CMK (cell line): ENCODE measurements at places on chromosomes 7 and 10.

DNA sequence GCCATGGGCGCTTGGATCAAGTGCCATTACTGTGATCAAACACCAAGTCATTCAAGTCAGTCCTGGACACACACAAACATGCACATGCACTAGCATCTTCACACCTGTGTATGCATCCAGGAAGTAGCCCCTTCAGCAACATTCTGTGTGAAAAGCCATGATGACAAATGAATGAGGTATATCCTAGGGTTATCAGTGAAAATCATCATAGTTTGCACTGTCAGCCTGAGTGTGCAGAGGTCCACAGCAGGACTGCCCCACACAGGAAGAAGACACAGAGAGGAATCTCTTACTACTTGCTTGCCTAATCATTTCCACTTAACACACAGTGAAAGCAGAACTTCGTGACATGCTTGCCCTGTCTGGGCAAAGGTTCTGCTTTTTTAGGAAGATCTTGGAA lies 184.0 kb upstream of the ADO start:
- DNase-seq = no peak

GRCh38 chr10:110698782-110699201 lies 54.7 kb downstream of the RBM20 start:
- no peak for DNase-seq

DNA sequence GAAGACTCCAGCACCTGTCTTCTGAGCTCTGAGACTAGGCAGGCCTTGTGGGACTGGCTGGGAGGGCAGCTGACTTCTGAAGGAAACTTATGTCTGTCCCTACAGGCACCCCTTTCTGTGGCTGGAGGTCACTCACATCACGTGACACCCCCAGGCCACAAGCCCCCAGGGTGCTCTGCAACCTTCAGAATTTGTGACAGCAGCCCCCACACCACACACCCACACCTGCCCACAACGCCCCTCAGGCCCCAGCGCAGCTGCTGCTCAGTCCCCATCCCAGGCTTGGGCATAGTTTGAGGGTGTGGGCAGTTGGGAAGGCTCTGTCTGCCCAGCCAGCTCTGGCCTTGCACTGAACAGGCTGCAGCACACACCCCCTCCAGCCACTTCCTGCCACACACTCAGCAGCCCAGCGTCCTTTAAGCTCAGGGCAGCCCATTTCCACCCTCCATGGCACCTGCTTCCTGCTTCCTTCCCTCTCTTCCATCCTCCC lies 80.0 kb upstream of the UNC5B start:
- DNase-seq = peak; percentile 17

GRCh38 chr10:11506247-11506789 lies 105.1 kb downstream of the USP6NL start:
- DNase-seq = no peak

GRCh38 chr10:74586088-74586585 lies 240.3 kb upstream of the KAT6B start:
- peak; percentile 7 for DNase-seq

DNA sequence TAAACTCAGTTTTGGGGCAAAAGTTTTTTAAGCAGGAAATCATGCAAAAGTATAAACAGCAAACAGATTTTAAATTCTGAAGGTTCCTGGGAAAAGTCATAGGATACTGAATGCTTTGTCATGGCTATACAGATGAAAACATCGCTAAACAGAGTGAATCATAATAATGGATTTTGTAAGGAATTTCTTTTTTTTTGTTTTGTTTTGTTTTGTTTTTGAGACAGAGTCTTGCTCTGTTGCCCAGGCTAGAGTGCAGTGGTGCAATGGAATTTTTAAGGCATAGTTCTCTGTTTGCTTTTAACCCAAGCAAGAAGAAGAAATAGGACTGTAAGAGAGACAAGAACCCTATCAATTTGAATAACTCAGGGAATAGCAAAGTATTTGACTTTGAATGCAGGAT lies 285.3 kb downstream of the NRG3 start:
- DNase-seq = no peak

- DNase-seq = no peak
Observed at GRCh38 chr10:62760401-62760800, 44.1 kb upstream of the ADO start.

GRCh38 chr7:38880035-38880434 lies 29.0 kb downstream of the VPS41 start:
- DNase-seq = no peak

GRCh38 chr7:70132226-70132851 lies 534.1 kb downstream of the AUTS2 start:
- DNase-seq = no peak

DNA sequence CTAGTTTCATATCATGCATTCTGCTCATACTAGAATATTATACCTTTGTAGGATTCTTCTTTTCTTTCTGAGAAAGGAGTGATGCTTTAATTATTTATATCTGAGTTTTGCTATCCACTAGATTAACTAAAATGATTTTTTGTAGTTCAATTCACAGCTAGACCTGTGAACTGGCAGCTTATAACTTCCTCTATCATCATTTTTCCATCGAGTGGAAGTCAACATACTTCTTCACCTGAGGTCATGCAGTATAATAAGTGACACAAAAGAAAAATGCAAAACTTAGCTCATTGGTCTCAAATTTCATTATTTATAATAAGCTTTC lies 8.0 kb downstream of the LRRN3 start:
- no peak for DNase-seq

- DNase-seq = no peak
Observed at GRCh38 chr7:42242381-42242780, 5.4 kb upstream of the GLI3 start.

GRCh38 chr10:112082120-112082519 lies 101.4 kb downstream of the GPAM start:
- no peak for DNase-seq

- DNase-seq = no peak
Observed at GRCh38 chr10:54903745-54904144, 102.7 kb upstream of the PCDH15 start.

- no peak for DNase-seq
Observed at GRCh38 chr7:52695973-52696595, 339.3 kb upstream of the POM121L12 start.

DNA sequence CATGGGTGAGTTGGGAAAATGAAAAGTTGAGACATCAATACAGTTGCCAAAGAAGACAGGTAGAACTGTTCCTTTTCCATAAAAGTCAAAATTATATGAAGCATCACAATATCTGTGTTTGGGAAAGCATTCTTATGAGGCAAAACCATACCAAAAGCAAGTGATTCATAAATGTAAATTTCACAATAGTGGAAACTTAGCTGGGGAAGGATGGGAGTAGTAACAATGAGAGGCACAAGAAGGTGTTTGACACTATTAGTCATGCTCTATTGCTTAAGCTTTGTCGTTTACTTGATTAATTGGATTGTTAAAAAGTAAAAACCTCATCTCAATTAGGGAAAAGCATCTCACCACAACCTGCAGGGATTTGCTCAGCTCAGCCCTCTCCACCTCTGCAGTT lies 240.2 kb downstream of the C7orf25 start:
- no peak for DNase-seq

GRCh38 chr10:386771-387592 lies 251.7 kb downstream of the ZMYND11 start:
- DNase-seq = no peak

DNA sequence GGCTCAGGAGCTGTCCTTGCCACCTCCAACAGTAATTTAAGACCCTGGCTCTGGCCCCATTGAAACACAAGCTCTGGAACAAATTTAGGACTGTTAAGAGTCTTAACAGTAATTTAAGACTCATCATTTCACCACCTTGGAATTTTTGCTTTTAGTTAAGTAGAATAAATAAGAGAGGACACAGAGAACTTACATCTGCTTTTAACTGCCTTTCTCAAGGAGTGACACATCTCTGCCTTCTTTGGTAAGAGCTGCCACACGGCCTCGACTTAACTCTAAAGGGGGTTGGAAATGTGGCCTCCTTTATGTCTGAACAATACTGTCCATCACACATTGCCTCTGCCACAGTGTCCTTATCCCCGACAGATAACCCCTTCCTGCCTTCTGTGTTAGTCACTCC lies 77.9 kb downstream of the HERPUD2 start:
- DNase-seq = no peak

DNA sequence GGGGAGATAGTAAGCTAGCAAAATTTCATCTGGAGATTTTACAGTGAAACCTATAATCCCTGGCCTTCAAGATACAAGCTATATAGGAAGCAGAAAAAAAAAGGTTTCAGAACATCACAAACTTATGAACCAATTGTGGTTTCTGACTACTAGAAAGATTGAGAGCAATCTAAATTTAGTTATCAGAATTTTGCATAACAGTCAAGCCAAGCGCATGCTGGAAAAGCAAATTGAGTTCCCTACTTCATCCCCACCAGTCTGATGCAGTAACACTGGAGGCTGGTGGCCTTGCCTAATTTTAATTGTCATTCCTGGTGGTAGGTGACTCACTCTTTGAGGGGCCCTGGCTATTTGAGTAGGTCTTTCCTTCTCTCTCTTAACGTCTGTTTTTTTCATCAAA lies 46.3 kb upstream of the ELMO1 start:
- DNase-seq = no peak

DNA sequence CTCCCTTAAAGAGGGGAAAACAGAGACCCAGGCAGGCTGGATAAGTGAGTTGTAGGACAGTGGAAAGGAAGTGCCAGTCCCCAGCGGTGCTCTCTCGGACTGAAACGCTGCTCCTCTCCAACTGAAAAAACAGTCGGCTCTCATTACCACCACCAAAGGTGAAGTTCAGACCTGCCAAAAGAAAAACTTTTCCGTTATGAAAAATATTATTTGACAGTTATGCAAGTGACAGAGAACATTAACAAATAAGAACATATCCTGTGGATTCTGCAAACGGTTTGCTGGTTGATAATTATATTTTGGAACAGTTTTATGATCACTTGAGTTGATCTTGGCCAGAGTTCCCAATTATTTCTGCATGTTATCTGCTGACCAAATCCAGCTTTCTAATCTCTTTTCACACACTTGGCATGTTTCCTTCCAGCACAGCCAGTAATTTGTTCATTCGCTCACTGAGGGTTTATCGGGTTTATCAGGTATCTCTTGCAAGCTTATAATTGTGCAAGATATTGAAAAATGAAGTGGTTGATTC lies 82.6 kb downstream of the PTPRE start:
- no peak for DNase-seq

- no peak for DNase-seq
Observed at GRCh38 chr10:81179805-81180452, 642.2 kb downstream of the SH2D4B start.

DNA sequence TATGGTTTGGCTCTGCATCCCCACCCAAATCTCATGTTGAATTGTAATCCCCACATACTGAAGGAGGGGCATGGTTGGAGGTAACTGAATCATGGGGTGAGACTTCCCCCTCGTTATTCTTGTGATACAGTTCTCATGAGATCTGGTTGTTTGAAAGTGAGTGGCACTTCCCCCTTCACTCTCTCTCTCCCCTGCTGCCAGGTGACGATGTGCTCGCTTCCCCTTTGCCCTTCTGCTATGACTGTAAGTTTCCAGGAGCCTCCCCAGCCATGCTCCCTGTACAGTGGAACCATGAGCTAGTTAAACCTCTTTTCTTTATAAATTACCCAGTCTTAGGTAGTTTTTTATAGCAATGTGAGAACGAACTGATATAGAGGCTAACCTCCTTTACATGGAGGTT lies 16.6 kb downstream of the PLPP4 start:
- DNase-seq = no peak

- no peak for DNase-seq
Observed at GRCh38 chr10:14774797-14775196, at the start of gene FAM107B. FAM107B (minus strand) TSS chr10:14774897; CDS start chr10:14774663, 234 bp downstream.

GRCh38 chr7:44881610-44882009 lies 3.7 kb downstream of the PURB start:
- DNase-seq = no peak

- no peak for DNase-seq
Observed at GRCh38 chr7:124032369-124033094, at the start of gene TMEM229A. TMEM229A (minus strand) TSS chr7:124033067; CDS start chr7:124033003, 64 bp downstream.

DNA sequence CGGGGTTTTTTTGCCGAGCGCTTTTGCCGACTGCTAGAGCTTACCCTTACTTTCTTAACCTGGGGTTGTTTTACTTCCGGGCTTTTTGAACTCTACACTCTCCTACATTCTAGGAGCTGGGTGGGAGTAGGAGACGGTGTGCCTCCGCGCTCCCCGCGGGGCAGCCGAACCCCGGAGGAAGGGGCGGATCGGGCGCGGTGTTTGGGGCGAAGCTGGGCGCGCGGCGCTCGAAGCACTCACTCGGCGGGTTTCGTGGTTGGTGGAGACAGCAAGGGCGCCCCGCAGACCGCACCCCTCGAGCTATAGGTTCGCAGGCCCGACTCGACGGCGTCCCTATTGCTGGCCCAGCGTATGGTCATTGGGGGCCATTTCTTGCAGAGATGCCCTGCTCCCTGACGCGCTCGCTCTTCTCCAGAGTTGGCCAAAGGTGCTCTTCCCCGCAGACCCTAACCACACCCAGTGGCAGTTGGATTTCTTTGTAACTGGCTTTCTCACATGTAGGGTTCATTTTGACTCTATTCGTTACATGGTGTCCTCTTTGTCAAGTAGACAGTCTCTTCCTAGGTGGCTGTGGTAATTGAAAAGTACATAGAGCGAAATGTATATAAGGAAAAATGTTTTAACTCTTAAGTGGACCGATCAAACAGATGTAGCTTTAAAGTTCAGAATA lies 364 bp downstream of the ZNF518A start:
- no peak for DNase-seq

DNA sequence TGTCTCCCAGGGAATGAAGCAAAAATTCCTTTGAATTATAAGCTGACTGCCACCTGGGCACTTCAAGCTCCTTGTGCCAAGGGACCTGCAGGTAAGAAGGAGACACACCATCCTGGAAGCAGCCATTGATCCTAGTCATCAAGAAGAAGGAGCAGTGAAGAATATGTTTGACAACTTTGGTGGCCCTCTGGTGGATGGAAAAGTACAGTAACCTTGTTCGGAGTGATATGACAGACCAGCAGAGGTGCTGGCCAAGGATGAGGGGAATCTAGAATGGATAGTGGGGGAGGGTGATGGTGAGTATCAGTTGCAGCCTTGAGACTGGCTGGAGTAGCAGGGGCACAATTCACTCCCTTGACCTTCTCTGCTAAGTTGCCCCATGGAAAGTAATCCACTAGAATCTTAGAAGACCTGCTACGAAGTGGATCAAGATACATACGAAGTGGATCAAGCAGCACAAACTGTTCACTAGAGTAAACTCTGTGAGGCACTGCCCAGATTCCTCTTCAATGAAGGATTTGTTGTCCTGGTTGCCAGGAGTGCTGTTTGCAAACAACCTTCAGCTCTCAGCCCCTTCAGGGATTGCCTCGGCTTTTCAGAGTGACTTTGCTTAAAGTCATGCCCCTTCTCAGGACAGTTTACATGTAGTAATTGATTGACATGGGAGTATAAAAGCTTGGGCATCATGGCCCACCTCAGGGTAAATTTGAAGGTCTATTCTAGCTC lies 44.8 kb upstream of the ORC5 start:
- DNase-seq = no peak

- DNase-seq = no peak
Observed at GRCh38 chr7:18590744-18591340, 95.3 kb downstream of the HDAC9 start.
